Activated T-helper 1 cell treated with anti-CD3 and anti-CD28 coated beads, Interleukin-12 subunit alpha, Interleukin-12 subunit beta, Interleukin-2, Interleukin-4 antibody, amounts not matched to agents 30 ng/mL and 10 ng/mL and 1 ng/mL, durations not matched to agents 14 hours and 24 hours and 36 hours (primary cell): ENCODE measurements at places on chromosomes 1 and 21. TPM values are rescaled to one million over a fixed set of nuclear protein-coding genes. Genes with fewer than 3 reads are reported as not detected.

DNA sequence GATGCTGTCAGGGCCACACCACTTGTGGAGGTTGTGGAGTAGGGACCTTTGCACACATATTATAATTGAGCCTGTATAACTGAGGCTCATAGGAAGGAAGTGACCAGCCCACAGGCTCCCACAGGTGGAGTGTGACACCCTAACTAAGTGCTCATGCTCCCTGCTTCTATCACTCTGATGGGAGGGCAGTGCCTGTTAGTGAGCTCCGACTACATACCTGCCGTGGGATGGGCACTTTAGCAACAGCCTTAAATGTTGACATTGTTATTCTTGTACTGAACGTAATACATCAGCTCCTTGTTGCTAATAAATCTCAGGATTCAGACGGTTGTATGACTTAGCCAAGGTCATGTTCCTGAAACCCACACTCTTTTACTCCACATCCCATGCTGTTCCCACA lies 58.0 kb downstream of the BEND5 start:
- no peak for DNase-seq

- DNase-seq, result no peak
These were observed 58.0 kb downstream of the NGF start for GRCh38 chr1:115280064-115280463.

DNA sequence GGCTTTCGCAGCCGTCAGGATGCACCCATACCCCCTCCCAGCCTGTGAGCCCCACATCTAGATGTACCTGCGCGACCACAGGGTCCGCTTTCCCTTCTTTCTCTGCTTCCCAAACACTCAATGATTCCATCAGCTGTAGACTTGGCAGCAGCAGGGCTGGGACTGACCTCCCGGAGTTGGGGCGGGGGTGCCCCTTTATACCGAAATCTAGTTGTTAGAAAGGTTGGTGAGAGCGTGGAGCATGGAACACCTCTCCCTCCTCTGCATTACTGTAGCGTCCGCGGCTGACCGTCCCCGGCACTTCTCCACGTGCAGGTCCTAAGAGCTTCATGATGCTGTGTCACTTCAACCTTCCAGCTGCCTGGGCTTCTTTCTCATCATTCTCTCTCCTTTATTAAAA lies 21.1 kb upstream of the ACTRT2 start:
- DNase-seq, result no peak

GRCh38 chr1:109161858-109162606 lies 48.1 kb downstream of the ELAPOR1 start:
- DNase-seq, result peak; percentile 52

GRCh38 chr1:185087746-185088145 lies 42.4 kb downstream of the RNF2 start:
- DNase-seq, result no peak

- DNase-seq, result peak; percentile 59
These were observed 8.8 kb upstream of the FGR start for GRCh38 chr1:27643600-27644368.

- no peak for DNase-seq
These were observed 4.2 kb upstream of the C1orf159 start for GRCh38 chr1:1120096-1120495.

DNA sequence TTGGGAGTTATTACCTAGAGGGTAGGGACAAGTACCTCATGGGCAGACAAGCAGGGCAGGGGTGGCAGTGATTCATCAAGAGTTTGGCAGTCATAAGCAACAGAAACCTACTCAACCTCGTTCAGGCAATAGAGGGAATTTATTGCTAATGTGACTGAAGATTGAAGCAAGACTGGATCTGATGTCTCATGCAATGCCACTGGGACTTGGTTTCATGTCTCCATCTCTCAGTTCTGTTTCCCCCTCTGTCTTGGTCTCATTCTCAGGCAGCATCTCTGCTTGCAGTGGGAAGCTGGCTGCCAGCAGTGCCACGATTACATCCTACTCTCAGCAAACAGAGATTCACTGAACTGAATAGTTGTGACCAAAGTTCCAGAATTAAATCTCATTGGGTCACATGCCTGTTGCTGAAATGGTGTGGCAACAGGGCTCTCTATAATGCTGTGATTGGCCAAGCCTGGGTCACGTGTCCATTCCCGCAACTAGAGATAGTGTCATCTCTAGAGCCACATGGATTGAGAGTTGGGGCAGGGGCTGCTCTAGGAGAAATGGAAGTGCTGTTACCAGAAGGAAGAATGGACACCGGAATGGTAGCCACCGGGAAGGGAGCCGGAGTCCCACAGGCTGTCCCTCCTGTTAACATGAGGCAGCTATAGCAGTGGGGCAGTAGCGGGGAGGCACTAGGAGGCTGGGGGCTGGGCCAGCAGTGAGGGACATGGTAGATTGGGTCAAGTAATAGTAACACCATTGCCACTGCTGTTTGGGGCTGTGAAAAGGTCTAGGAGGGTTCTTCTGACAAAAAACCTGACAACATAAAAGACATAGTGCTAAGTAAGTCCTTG lies 3.9 kb upstream of the CDC42 start:
- DNase-seq, result no peak

GRCh38 chr1:116493036-116493435 lies 77.8 kb downstream of the CD58 start:
- DNase-seq, result no peak

GRCh38 chr1:7847599-7847998 lies 5.3 kb downstream of the UTS2 start:
- DNase-seq, result no peak

DNA sequence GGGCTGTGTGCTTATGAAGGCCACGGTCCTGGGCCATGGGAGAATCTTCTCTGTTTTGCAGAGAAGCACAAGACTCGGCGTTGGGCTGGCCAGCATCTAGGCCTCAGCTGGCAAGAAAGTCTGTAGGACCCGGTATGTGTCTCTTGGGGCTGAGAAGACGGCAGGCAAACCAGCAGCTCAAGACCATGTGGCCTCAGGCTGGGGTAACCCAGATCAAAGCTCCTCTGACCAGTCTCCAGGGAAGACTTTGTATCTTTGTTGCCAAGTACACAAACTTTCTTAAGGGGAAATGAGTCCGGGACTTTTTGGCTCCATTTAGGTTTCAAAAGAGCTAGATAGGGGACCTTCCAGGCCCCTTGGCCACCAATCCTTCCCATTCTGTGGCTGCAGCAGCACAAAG lies 60.1 kb downstream of the PTP4A2 start:
- DNase-seq, result no peak

DNA sequence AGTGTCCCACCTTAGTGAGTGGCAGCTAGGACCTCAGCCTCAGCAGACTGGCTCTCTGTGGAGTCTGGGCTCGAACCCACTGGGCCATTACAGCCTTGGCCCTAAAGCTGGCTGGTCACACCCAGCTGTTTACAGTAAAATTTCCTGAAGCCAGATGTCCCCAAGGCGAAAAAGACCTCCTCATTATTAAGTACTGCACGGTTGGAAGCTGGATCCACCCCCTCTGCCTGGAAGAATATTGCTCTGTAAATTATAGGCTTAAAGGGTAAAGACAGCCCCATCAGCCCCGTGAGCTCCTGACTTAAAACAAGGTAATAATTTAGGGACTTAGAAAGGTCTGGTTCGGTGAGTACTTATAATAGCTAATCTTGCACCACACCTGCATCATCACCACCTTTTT lies 30.3 kb upstream of the TMEM51 start:
- no peak for DNase-seq

DNA sequence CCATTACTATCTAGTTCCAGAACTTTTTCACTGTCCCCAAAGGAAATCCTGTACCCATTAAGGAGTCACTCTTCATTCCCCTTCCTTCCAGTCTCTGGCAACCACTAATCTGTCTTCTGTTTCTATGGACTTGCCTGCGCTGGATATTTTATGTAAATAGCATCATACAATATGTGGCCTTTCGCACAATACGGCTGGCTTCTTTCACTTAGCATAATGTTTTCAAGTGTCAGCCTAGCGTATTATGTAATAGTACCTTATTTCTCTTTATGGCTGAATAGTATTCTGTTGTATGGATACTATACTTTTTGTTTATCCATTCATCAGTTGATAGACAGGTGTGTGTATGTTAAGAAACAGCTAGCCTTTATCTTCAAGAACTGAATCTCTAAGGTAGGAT lies 14.3 kb downstream of the ATF3 start:
- DNase-seq, result no peak

DNA sequence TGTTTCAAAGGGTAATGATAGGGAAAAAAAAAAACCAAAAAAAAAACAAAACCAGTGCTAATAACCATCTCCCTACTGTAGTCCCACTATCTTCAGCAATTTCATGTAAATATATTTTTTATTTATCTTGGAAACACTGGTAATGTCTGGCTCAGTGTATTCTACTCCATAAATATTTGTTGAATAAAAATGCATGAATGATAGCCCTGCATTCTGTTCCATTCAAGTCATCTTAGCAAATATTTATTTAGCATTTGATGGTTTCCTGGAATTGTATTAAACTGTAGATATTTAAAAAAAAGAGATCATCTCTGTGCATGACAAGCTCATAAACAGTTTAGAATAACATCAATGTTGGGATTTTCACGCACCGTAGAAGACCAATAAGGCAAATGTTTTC lies 24.2 kb downstream of the IL23R start:
- no peak for DNase-seq

DNA sequence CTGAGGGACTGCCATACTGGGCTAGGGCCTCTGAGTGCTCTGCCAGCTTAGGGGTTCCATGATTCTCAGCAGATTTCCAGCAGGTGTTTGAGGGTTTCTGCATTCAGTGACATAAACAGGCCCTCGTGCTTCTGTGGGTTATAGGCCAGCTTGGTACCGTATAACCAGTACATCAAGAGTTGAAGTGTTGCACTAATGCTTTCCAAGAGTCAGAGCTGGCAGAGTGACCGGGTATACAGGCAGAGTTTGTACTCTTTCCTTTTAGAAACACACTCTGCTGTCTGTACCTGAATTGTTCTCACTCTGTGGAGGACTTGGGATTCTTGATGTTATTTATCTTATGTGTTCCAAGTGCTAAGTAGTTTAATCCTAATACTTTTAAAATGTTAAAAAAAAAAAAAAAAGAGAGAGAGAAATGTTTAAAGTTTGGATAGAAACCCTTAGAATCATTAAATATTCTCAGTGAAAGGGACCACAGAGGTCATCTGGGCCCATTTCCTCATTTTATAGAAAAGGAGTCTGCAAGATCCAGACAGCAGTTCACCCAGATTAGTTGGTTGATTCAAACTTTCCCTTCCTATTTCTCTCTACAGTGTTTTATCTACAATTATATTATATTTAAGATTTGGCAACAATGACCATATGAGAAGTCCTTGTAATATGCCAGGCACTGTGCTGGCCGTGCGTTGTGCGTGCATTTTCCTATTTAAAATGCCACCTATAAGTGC lies 325.8 kb downstream of the KIF26B start:
- DNase-seq, result no peak

- DNase-seq, result no peak
These were observed 11.1 kb upstream of the CHI3L1 start for GRCh38 chr1:203197625-203198024.

DNA sequence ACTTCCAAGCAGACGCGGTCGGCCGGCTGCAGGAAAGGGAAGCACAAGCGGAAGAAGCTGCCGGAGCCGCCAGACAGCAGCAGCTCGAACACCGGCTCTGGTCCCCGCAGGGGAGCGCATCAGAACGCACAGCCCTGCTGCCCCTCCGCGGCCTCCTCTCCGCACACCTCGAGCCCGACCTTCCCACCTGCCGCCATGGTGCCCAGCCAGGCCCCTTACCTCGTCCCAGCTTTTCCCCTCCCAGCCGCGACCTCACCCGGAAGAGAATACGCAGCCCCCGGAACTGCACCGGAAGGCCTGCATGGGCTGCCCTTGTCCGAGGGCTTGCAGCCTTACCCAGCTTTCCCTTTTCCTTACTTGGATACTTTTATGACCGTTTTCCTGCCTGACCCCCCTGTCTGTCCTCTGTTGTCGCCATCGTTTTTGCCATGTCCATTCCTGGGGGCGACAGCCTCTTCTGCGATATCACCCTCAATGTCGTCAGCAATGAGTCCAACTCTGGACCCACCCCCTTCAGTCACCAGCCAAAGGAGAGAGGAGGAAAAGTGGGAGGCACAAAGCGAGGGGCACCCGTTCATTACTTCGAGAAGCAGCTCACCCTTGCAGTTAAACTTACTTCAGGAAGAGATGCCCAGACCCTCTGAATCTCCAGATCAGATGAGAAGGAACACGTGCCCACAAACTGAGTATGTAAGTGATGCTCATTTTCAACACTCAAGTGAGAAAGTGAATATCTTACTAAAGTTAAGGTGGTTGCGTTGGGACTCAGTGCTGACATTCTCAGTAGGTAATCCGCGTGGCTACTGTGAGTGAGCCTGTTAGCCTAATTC lies 25.5 kb downstream of the UTS2 start:
- DNase-seq, result peak; percentile 27

- DNase-seq, result no peak
These were observed 23.8 kb downstream of the C21orf91 start for GRCh38 chr21:17795146-17796036.

DNA sequence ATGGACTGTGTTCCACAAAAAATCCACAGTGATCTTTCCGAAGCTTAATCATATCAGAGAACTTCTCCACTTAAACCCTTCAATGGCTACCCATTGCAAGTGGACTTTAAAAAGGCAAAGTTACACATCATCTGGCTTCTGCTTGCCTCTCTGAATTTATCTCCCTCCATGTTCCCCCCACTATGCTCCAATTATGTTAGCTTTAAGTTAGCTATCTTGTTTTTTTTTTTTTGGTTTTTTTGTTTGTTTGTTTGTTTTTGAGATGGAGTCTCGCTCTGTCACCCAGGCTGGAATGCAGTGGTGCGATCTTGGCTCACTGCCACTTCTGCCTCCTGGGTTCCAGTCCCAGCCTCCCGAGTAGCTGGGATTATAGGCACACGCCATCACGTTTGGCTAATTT lies 166.4 kb upstream of the ADGRL2 start:
- DNase-seq, result no peak

DNA sequence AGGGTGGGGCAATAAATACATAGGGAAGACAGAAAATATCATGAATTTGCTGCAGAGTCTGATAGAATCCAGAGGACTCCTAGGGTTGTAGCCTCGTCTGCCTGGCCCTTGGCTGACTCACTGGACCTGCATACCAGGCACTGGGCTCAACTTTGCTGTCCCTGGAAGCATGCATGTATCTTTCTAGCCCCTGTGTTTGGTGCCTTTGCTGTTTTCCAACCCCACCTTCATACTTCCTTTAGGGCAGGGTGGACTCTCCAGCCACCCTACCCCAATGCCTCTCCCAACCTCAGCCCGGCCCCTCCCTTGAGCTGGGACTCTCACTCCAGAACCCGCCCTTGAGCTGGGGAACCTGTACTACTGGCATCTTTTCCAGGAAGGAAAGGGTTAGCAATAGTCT lies 1.2 kb downstream of the RAB25 start:
- no peak for DNase-seq

Gene LRRN2
- not detected in 2 replicates for total RNA-seq

Gene SYCP1
- total RNA-seq, result not detected in 2 replicates

Gene TMEM234
- total RNA-seq, result 13.5 and 15.0 TPM in 2 replicates

Gene LCE1B
- total RNA-seq, result not detected in 2 replicates

Gene C8B
- not detected in 2 replicates for total RNA-seq

Gene CD247
- 237 and 238 TPM in 2 replicates for total RNA-seq

Gene ELAPOR1
- 32.7 and 38.5 TPM in 2 replicates for total RNA-seq

Gene PTPN14
- total RNA-seq, result 20.6 and 23.1 TPM in 2 replicates
